Activated CD8-positive, alpha-beta T cell treated with anti-CD3 and anti-CD28 coated beads, Interleukin-2, amount 10 ng/mL, durations not matched to agents 7 days and 5 days (primary cell): ENCODE measurements at places on chromosomes 16 and 17. TPM values are rescaled to one million over a fixed set of nuclear protein-coding genes. Genes with fewer than 3 reads are reported as not detected.

The PLEKHG4 gene
- total RNA-seq = 16.3 TPM

The SOST gene
- not detected for total RNA-seq

The SPN gene
- total RNA-seq = 339 TPM

The RUNDC3A gene
- total RNA-seq = 0.18 TPM

The CD79B gene
- 22.5 TPM for total RNA-seq

The KRTAP9-2 gene
- not detected for total RNA-seq

The TAC4 gene
- not detected for total RNA-seq

The KRT33A gene
- not detected for total RNA-seq

The DRG2 gene
- total RNA-seq = 53.5 TPM

The ASGR1 gene
- 0.63 TPM for total RNA-seq

The TBC1D26 gene
- total RNA-seq = not detected

The KCNJ16 gene
- not detected for total RNA-seq

The DOC2A gene
- 0.34 TPM for total RNA-seq

The ETV4 gene
- total RNA-seq = 3.9 TPM

The NPIPA3 gene
- 2.6 TPM for total RNA-seq

The PRPSAP2 gene
- total RNA-seq = 57.3 TPM

The SARM1 gene
- total RNA-seq = 20.0 TPM

The LPO gene
- not detected for total RNA-seq

The SEPTIN12 gene
- not detected for total RNA-seq

The KPNB1 gene
- total RNA-seq = 427 TPM

The ITGB3 gene
- 0.29 TPM for total RNA-seq

The CDH5 gene
- not detected for total RNA-seq

The TBC1D3L gene
- total RNA-seq = 17.1 TPM

The SRRM2 gene
- 511 TPM for total RNA-seq

The STUB1 gene
- total RNA-seq = 80.4 TPM

The IGF2BP1 gene
- not detected for total RNA-seq
